ENCODE measurements at places on chromosomes 4 and X.

DNA sequence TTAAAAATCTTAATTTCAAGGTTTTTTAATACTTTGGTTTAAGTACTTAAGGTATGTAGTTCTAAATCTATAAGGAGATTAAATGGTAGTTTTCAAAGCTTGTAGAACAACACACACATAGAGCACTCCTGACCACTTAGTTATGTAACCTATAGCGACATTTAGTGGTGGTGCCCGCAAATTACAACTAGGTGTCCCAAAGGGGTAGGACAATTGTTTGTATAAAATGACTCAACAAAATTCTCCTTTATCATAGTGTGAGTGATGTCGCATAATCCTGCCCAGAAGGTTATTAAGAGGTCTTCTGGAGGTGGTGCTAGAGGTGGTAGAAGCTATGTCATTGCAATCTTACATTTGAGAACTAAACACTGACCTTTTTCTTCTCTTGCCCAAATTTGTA lies 373.0 kb upstream of the RASGEF1B start:
- peak; percentile 83 for DNase-seq

GRCh38 chrX:68931345-68931744 lies 102.5 kb downstream of the EFNB1 start:
- no peak for DNase-seq

- DNase-seq: peak; percentile 76
Observed at GRCh38 chr4:153409412-153409811, 56.7 kb upstream of the TMEM131L start.

- no peak for DNase-seq
Observed at GRCh38 chr4:4439782-4440181, 52.9 kb downstream of the NSG1 start.

- no peak for DNase-seq
Observed at GRCh38 chrX:49949961-49950360, 27.6 kb downstream of the CLCN5 start.

- peak; percentile 5 for DNase-seq
Observed at GRCh38 chr4:7460566-7460965, 25.8 kb upstream of the PSAPL1 start.

GRCh38 chr4:40749717-40750460 lies at the start of gene NSUN7:
Gene NSUN7, plus strand, starts transcription at chr4:40749955. Its CDS starts 739 bp downstream, at chr4:40750694.
- DNase-seq: no peak

- DNase-seq: no peak
Observed at GRCh38 chr4:73187325-73187724, 71.3 kb downstream of the ANKRD17 start.

GRCh38 chr4:107065201-107065600 lies 29.1 kb upstream of the DKK2 start:
- no peak for DNase-seq

DNA sequence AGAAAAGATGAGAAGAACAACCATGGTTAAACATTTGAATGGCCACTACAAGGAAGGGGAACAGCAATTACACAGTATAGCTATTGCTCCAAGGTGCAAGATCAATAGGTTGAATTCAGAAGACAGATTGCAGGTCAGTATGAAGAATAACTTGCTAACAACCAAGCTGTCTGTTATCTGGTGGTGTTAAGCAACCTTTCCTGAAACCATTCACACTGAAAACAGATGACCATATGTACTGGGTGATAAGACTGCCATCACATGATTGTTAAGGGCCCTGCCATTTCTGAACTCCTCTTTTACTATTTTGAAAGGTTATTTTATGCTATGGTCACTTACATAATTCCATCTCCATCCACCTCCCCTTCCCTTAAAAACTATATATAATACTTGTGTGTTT lies 6.8 kb downstream of the GABRA3 start:
- no peak for DNase-seq

DNA sequence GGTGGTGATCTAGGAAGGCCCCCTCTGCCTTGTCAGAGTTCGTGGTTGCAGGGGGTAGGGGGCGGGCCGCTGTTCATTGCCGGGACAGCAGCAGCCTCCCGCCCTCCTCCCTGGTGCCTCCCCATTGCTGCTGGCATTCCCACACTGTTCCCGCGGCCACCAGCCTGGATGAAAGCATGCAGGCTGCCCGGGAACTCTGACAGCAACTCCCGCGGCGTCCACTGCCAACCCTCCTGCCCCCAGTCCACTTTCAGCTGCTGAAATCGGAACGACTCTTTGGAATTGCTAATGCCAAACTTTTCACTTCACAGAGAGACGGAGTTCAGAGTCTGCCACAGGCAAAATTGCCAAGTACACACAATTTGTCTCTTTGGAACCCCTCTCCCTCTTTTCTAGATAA lies 121.9 kb downstream of the BEND2 start:
- no peak for DNase-seq

GRCh38 chr4:112348488-112349158 lies 51.5 kb downstream of the ALPK1 start:
- DNase-seq: peak; percentile 68

GRCh38 chr4:163587867-163588266 lies 93.4 kb downstream of the TMA16 start:
- peak; percentile 22 for DNase-seq

- no peak for DNase-seq
Observed at GRCh38 chr4:15717657-15718416, 15.0 kb downstream of the BST1 start.

- DNase-seq: no peak
Observed at GRCh38 chr4:152708361-152708760, 28.6 kb upstream of the TMEM154 start.

GRCh38 chr4:98092833-98093439 lies 50.3 kb downstream of the STPG2 start:
- peak; percentile 12 for DNase-seq

Data from brain microvascular endothelial cell (primary cell).